ENCODE measurements at places on chromosomes 1 and 21. TPM values are rescaled to one million over a fixed set of nuclear protein-coding genes. Genes with fewer than 3 reads are reported as not detected.

- DNase-seq = no peak
Measured at GRCh38 chr1:119279456-119280381, 88.9 kb upstream of the HAO2 start.

DNA sequence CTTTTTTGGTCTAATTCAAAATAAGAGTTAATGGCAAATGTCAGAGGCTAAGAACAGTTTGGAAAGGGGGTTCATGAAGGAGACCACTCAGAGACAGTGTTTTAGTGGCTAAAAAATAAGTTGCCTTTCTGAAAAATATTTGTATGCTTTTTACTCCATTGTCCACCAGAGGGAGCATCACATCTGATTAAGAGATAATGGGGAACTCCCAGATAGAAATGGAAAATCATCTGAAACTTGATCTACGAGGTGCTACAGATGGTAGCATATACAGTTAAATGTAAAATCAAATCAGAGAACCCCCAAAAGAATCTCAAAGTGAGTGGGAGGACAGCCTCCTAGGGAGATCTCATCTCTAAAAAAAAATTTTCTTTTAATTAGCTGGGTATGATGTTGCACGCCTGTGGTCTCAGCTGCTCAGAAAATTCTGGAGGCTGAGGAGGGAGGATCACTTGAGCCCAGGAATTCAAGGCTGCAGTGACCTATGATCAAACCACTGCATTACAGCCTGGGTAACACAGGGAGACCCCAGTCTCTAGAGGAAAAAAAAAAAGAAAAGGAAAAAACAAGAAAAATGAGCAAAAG lies 9.7 kb downstream of the SMYD3 start:
- DNase-seq = no peak

GRCh38 chr1:5596651-5597050 lies 395.6 kb downstream of the NPHP4 start:
- no peak for DNase-seq

DNA sequence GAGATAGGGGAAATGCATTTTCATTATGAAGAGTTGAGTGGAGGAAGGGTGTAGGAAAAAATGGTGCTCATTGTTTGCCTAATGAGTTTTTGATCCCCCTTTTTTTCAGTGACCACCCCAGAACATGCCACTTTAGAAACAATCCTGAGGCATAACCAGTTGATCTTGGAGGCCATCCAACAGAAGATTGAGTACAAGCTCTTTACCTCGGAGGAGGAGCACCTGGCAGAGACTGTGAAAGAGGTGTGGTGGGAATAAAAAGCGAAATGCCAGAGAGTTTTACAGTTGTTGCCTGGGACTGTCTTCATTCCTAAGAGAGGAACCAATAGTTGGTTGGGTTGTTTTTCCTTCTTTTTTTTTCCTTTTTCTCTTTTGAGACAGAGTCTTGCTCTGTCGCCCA lies 54.3 kb upstream of the EPHA8 start:
- DNase-seq = no peak

- DNase-seq = peak; percentile 1
Measured at GRCh38 chr1:12202190-12202497, 27.7 kb upstream of the VPS13D start.

GRCh38 chr1:68384872-68385411 lies 64.8 kb downstream of the RPE65 start:
- DNase-seq = no peak

DNA sequence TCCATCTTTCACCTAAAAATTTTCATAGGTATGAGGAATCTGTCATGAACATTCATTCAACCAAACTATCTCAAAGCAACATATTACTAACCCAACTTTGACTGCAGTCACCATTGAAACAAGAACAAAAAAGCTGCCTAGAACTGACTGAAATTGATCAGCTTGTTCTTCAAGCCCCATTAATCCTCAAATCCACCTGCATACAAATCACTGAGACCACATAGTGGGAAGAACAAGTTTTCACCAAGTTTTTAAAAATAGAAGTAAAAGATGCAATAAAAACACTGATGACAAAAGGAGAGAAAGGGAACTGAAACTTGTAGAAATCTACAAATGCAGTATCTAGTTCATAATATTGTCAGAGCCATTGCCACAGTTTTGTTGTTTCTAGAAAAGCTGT lies 6.1 kb downstream of the SORT1 start:
- DNase-seq = no peak

- DNase-seq = no peak
Measured at GRCh38 chr1:81592233-81592632, 208.5 kb upstream of the ADGRL2 start.

- no peak for DNase-seq
Measured at GRCh38 chr1:32126770-32127169, 18.9 kb downstream of the KPNA6 start.

DNA sequence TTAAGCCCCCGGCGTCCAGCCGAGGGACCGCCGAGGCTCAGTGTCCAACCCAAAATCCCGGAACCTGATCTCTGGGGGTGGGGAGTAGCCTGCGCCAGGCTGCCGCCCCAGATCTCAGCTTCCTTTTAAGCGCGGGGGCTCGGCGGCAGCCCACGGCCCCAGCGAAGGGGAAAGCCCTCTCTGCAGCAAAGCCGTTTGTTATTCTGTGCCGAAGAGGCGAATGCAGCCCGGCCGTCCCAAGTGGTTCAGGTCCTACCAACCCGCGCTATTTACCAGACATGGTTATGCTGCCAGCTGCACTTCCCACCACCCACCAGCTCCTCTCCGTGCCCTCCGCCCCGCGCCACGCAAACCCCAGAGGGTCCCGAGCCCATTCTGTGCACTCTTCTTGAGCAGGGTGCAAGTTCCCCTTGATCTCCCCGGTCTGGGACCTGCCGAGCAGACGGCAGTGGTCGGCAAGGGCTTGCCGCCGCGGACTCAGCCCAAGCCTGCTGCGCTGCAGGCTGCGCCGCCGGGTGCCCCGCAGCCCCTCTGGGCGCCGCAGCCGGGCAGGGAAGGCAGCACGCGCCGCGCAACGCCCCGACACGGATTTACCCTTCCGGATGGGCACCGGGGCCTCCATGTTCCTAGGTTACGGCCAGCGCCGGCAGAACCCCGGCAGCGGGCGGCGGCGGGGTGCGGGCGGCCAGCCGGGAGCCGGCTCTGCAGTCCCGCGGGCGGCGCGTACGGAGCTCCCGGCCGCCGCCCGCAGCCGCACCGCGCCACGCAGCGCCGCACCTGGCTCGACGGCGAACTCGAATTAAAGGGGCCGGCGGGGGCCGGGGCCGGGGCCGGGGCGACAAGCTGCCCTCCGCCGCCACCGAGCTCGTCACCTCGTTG lies 738 bp upstream of the KCNA2 start:
- no peak for DNase-seq

- no peak for DNase-seq
Measured at GRCh38 chr1:91777196-91777595, 108.8 kb downstream of the TGFBR3 start.

- no peak for DNase-seq
Measured at GRCh38 chr1:42430286-42431135, 25.3 kb downstream of the ZMYND12 start.

Gene PADI3
- total RNA-seq = not detected

Gene CHRNB2
- not detected for total RNA-seq

Gene TFF2
- not detected for total RNA-seq

Gene ZFP69B
- total RNA-seq = 1.2 TPM

Gene ANGPTL7
- total RNA-seq = 0.51 TPM

Gene CLCA2
- total RNA-seq = 0.05 TPM
